ENCODE measurements at places on chromosomes 13 and 19. TPM values are rescaled to one million over a fixed set of nuclear protein-coding genes. Genes with fewer than 3 reads are reported as not detected.

DNA sequence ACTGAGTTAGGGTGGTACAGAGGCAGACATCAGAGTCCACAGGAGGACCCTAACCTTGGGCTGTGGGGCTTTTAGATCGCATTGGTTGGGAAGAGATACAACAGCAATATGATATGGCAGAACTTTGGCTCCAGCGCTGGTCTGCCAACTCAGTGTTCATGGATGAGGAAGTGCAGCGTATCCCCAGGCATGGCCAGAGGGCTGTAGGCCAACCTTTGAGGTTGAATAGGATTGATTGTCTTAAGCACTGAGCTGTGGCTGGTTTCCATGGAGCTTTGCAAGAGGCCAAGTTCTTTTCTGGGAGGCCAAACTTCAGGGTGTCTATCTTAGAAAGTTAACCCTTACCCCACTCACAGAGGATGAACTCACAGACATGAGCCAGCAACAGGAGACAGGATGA, 144.1 kb upstream of the TMTC4 start:
- DNase-seq = no peak

DNA sequence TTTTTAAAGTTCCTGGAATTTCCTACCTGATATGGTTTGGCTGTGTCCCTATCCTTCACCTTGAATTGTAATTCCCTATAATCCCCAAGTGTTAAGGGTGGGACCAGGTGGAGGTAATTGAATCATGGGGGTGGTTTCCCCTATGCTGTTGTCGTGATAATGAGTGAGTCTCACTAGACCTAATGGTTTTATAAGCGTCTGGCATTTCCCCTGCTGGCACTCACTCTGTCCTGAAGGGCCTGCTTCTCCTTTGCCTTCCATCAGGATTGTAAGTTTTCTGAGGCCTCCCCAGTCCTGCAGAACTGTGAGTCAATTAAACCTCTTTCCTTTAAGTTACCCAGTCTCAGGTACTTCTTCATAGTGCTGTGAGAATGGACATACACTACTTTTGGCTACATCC, 298.7 kb downstream of the HS6ST3 start:
- no peak for DNase-seq

DNA sequence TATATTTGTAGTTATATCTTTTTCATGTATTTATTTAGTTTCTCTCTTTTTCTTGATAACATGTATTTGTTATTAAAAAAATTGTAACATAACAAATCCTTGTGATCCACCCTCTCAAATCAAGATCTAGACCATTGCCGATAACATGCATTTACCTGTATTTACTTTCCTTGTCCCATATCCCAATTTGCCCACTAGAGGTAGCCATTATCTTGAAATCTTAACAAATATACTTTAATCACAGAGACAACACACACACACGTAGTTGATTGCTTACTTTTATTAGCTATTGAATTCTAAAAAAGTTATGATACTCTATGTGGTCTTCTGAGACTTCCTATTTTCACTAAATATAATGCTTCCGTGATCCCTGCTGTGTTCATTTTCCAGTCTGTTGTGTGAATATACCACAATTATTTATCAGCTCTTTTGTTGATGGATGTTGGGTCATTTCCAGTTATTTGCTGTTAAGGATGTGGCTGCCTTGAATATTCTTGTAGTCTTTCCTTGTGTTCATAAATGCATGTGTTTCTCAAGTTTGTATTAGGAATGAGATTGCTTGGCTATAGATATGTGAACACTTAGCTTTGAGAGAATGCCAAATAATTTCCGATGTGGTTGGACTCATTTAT, 31.3 kb upstream of the ZMYM2 start:
- DNase-seq = no peak

ZNF57 gene
- total RNA-seq = 3.1 TPM

DNA sequence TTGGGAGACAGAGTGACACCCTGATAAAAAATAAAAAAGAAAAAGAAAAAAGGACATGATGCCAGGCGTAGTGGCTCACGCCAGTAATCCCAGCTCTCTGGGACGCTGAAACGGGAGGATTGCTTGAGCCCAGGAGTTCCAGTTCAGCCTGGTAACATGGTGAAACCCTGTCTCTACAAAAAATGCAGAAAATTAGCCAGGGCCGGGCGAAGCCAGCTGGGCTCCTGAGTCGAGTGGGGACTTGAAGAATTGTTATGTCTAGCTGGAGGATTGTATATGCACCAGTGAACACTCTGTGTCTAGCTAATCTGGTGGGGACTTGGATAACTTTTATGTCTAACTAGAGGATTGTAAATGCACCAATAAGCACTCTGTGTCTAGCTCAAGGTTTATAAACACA, 32.3 kb downstream of the TMPRSS9 start:
- DNase-seq = no peak

GRCh38 chr13:85412448-85412847, 386.8 kb downstream of the SLITRK6 start:
- DNase-seq = no peak

Measured in omental fat pad (tissue), 4 donors.